ENCODE measurements at places on chromosomes 5 and 9.

- DNase-seq: no peak
Observed at GRCh38 chr5:149304195-149305078, 32.8 kb downstream of the AFAP1L1 start.

DNA sequence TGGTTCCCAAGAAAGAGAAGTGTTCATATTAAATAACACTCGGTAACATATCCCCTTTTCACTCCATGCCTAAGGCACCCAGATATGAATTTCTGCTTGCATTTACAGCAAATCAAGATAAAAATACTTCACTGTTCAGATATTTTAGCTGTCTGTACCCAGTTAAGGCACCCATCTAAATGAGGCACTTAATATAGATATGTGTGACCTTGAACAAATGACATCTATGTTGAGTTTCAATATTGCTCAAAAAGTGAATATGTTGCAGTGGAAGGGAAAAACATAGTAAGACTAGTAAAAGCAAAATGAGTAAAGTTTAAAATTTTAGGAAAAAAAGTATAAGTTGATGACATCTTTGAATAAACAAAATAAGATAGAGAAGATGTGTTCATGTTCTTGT is 32.4 kb upstream of the SPDL1 start:
- no peak for DNase-seq

- no peak for DNase-seq
Observed at GRCh38 chr9:135683401-135684034, 15.8 kb downstream of the SOHLH1 start.

- no peak for DNase-seq
Observed at GRCh38 chr5:10627160-10627701, 63.4 kb downstream of the ANKRD33B start.

- no peak for DNase-seq
Observed at GRCh38 chr9:23160952-23161469, 665.0 kb downstream of the ELAVL2 start.

DNA sequence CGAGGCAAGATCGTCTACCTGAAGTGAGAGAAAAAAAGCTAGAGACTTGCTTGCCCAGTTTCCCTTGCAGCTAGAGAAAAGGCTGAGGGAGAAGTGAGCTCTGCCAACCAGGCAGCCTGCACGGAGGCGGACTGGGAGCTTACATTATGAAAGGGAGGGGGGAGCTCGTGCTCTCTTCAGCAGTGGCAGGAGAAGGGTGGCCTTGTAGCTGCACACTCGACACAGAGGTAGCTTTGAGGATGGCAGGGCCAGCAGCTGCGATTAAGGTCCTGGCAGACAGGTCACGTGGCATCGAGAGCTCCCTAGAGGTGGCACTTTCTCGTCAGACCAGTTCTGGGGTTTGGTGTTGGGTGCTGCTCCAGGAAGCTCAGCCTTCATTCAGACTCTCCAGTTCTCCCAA is 26.7 kb downstream of the APBA1 start:
- peak; percentile 35 for DNase-seq

DNA sequence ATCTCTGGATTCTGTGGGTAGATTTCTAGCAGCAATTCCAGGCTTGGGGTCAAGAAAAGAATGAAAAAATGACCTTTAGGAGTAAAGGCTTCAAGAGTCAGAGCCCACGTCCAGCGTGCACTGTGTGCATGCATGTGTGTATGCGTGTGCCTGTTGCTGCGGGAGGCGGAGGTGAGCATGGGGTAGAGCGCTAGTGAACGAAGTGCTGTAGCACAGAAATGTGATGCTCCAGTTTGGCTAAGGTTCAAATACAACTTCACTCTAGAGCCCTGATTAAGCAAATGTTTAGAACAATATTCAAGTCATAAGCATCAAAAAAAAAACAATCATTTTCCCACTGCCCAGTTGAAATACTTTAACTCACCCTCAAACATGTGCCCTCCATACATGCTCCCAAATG is 403.9 kb downstream of the ZNF608 start:
- DNase-seq: no peak

DNA sequence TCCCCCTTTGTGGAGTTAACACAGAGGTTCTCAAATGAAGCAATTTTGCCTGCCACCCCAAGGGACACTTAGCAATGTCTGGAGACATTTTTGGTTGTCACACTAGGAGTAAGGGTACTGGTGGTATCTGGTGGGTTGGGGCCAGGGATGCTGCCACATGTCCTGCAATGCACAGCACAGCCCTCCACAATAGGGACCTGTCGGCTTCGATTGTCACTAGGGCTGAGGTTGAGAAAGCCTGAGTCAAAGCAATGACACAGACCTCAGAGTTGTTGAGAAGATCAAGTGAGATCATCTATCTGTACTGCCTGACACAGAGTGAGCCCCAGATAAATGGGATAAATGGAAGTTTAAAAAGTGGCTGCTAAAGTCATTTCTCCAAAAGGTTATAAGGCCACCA is 249.2 kb upstream of the KLF4 start:
- DNase-seq: no peak

DNA sequence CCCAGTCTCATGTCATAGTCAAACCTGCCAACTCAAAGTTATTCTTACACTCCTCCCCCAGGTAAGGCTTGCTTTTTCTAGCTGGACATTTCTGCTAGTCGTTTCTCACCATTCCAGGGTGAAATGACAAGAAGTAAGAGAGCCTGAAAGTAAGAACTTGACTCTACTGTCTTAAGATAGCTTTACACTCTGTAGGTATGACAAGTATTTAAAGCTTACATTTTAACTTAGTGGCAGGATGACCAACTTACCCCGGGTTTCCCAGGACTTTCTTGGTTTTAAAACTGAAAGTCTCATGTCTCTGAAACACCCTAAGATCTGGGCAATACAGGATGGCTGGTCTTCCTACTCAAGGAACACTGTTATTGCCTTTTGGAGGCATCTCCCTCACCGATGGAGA is 67.5 kb upstream of the PIK3R1 start:
- no peak for DNase-seq

- no peak for DNase-seq
Observed at GRCh38 chr5:88393716-88394535, 125.3 kb upstream of the TMEM161B start.

GRCh38 chr9:71498691-71499090 is 269.6 kb downstream of the CEMIP2 start:
- no peak for DNase-seq

- no peak for DNase-seq
Observed at GRCh38 chr5:54415147-54415546, 40.4 kb upstream of the HSPB3 start.

DNA sequence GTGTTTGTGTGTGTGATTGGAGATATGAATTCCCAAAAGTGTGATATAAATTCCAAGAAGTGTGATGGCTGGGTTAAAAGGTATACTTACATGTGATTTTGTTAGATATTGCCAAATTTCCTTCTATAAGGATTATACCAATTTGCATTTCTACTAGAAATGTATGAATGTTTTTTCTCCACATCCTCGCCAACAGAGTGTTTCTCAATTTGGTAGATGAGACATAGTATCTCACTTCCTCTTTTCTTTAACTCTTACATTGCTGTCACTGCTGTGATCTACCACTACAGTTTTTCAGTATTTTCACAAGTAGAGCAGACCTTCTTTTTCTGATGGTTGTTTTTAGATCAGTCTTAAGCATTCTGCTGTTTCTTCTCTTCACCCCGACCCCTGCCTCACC is 111.3 kb downstream of the FER start:
- DNase-seq: no peak

GRCh38 chr9:133609311-133610098 is at the start of gene FAM163B:
Gene FAM163B, minus strand, starts transcription at chr9:133609389. Its CDS starts 29,166 bp downstream, at chr9:133580223.
- DNase-seq: no peak

GRCh38 chr5:141516672-141517025 is 27.8 kb downstream of the PCDHGC5 start:
- DNase-seq: no peak

DNA sequence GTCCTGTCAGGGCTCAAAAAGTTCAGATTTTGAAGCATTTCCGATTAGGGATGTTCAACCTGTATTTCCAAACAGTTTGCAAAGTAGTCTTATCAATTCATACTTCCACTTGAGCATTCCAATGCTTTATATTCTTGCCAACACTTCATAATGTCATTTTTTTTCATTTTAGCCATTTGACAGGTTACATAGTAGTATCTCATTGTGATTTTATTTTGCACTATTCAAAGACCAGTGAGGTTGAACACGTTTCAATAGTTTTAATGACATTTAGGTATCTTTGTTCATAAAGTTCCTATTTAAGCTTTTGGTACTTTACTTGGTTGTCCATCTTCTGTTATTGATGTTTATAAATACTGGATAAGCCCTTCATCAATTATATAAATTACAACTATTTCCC is 71.4 kb downstream of the CEP120 start:
- no peak for DNase-seq

GRCh38 chr9:101403516-101404285 is 5.0 kb downstream of the ZNF189 start:
- no peak for DNase-seq

GRCh38 chr5:175464942-175465233 is 13.5 kb upstream of the SFXN1 start:
- no peak for DNase-seq

- DNase-seq: no peak
Observed at GRCh38 chr9:127796225-127796813, 6.4 kb upstream of the FPGS start.

DNA sequence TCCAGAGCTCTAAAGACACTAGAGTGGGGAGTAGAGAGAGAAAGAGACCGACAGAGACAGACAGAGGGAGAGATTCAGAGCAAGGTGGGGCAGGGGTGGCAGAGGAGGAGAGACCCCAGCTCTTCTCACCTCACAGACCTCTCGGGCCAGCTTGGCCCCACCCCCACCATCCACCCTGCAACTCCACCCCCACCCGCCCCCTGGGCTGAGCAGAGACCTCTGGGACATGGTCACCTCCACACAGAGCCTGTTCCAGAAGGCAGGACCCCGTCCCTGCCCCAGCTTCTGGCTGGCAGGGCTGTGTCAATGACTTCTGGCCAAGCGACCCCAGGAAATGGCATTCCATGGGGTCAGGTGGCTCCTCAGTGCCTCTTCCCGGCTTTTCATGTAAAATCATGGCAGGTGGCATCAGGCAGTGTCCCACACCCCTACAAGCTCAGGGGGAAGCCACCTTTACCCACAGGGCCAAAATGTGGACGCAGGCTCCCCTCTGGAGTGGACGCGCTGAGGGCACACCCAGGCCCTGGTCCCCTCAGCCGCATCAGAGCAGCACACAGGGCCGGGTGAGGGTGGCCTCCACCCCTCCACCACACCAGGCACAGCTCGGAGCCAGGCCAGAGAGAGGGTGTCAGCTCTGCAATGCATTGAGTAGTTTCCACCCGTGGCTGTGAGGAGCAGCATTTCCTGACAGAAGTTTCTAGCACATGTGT is 131.2 kb upstream of the LPCAT1 start:
- no peak for DNase-seq

DNA sequence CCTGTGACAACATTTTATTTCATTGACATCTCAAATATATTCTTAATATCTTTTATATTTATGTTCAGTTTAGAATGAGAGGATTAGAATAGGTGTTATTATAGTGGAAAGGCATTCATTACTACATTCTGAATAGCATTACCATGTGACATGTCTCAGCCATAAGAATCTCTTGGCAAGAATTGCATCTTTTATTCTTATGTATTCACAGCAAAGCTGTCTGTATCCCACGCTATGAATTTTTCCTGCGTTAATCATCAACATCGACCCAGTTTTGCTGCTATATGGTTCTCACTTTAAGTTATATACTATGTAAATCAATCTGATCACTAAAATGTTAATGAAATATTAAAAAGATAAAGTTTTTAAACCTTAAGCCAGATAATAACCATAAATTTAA is 248.6 kb downstream of the TMEM232 start:
- DNase-seq: no peak

DNA sequence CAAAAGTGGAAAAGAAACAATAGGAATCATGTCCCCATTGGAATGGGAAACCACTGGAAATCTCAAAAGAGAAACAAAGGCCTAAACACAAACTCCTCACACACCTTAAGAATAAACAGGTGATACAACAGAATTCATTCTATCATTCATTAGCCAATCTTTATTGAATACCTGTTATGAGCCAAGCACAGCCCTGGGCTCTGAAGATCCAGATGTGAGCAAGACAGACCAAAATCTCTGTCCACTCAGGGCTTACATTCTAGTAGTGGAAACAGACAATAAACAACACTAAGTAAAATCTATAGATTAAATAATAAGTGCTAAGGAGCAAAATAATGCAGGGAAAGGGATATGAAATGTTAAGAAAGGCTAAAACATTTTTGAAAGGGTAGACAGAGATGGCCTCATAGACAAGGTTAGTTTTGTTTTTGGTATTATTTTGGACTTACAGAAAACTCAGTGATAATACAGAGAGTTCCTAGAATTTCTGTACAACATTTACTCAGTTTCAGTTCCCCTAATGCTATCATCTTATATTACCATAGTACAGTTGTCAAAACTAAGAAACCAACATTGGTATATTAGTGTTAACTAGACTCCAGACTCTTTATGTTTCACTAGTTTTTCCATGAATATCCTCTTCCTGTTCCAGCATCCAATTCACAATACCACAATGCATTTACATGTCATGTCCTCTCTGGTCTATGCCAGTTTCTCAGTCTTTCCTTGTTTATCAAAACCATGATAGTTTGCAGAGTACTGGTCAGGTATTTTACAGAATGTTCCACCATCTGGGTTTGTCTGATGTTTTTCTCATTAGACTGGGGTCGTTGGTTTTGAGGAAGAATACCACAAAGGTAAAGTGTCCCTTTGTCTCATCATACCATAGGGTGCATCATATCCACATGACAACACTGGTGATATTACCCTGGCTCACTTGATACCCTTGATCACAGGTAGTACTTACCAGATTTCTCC is 103.7 kb downstream of the SIL1 start:
- DNase-seq: no peak

GRCh38 chr9:13896922-13897835 is 416.8 kb downstream of the NFIB start:
- DNase-seq: peak; percentile 74

DNA sequence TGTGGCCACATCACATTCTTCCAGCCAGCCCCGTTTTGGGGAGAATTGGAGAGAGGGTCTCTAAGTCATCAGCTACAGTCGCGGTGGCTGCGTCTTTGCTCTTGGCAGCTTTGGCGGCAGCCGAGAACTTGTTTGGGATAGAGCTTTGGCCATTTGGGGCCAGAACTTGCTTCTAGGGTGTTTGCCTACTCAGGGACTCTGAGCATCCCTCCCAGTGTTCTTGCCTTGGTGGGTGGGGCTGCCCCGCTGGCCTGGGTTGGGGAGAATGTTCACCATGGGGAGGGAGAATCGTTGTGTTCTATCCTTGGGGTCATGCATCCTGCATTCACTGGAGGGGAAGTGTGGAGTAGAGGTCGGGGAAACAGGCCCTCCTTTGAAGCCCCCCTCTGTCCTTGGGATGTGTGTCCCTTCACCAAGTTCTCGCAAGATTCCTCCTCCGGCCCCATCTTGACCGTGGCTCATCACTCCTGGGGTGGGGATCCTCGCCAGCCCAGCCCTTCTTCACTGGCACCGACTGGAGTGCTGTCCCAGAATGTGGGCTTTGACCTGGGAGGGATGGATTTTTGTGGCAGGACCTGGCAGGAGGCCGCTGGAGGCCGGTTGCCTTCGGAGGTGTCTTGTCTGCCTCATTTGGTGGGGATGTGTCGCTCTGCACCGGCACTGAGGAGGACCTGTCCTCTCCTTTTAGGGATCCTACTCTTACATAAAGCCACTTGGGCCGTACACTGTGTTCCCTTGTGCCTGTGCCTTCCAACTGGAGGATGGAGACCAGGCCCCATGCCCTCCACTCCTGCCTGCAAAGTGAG is 3.5 kb downstream of the PHF2 start:
- no peak for DNase-seq
